ENCODE measurements at places on chromosomes 1 and 21.

DNA sequence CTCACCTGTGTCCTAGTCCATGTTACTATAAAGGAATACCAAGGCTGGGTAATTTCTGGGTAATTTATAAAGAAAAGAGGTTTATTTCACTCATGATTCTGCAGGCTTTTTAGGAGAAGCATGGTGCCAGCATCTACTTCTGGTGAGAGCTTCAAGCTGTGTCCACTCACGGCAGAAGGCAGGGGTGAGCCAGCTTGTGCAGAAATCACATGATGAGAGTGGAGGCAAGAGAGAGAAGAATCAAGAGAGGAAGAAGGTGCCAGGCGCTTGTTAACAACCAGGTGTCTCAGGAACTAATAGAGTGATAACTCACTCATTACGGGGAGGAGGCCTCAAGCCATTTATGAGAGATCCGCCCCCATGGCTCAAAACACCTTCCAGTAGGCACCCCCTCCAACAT is 67.5 kb upstream of the CD34 start:
- DNase-seq, result no peak

DNA sequence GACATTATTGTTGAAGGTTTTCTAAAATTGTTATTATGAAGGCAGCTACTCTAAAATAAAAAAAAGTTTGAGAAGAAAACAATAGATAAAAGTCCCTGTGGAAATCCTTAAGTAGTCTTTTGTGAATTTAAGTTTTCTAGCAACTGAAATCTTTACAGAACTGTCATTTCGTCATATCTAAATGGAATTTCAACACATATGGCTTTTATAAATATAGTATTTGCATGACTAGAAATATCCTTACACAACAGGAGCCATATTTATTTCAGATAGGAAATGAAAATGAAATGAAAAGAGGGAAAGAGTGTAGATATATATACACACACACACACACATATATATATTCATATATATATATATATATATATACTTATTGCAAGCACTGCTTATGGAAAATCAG is 204.7 kb upstream of the RGS18 start:
- no peak for DNase-seq

DNA sequence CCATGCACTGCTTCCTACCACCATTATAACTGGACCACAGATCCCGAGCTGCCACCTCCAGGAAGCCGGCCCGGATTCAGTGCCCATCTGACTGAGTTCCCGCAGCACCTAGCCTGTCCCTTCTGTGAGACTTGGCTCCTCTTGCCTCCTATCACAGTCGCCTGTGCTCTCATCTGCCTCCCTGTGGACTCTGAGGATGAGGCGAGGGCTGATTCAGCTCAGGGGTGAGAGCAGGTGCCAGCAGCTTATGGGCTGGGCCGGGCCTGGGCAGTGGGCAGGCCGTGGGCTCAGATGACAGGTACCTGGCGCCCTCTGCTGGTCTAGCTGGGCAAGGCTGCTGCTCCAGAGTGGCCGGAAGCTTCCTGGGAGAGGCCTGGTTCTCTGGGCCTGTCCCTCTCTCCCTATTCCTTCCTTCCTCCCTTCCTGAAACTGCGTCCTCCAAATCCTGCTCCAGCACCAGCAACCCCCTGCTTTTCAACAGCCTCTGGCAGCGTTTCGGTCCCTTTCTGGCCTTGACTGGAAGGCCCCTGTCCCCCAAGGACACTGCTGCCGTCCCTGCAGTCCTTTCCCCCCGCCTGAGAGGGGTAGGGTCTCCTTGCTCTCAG is 17.3 kb upstream of the PCSK9 start:
- peak; percentile 78 for DNase-seq

DNA sequence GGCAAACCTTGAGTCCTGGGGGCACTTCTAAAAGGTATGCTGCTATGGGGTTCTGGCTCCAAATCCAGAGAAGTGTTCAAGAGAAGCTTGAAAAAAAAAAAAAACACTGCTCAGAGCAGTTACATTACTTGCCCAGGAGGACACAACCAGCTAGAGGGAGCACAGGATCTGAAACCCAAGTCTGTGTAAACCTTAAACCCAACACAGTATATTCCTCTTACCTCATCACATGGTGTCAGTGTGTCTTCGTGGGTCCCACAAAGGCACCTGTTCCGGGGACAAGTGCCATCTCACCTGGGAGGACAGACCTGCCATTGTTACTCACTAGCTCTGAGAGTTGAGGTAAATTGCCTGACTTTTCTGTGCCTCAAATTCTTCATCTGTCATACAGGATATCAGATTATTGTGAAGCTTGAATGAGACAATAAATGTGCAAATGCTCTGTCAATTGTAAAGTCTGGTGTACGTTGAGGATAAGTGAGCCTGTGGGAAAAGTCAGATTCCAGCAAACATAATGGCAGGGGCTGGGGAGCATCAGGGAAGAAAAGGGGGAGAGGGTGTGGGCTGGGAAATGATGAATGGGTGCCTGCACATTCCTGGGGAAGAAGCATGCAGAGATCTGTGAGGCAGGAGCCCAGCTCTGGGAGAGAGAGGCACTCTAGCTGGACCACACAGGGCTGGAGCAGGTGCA is 170.4 kb upstream of the ZC3H12A start:
- DNase-seq, result no peak

- DNase-seq, result no peak
Observed at GRCh38 chr1:237681210-237681609, 209.5 kb downstream of the ZP4 start.

DNA sequence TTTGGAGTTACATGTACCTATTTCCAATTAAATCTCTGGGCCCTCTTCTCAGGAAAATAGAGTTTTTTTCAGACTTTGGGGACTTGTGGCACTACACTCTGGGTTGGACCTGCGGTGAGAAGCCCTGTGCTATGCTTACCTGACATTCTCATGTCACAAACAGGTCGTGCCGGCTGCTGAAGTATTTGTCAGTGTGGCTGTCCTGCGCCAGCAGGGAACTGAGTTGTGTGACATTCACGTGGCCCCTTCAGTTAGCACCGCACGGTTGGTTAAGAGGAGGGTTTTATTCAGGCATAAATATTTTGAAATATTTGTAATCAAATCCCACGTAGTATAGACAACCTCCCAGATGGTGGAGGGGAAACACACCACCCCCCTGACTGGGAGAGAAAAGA is 6.3 kb upstream of the COL6A2 start:
- no peak for DNase-seq

DNA sequence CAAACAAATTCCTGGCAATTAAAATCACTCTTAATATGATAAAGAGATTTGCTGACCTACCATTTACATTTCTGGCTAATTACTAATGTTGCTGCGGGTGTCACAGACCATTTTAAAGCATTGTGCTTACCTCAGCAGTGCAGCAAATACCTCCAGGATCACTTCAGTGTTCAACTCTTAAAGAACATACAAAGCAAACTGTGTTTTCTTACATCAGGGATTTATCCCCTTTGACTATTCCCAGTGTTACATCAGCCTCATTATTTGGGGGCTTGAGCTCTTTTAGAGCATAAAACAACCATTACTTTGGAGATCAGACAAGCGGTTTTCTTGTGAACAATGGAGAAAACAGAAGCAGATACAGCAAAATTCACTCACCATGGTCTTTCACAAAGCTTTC is 185.4 kb downstream of the LYPLAL1 start:
- DNase-seq, result no peak

DNA sequence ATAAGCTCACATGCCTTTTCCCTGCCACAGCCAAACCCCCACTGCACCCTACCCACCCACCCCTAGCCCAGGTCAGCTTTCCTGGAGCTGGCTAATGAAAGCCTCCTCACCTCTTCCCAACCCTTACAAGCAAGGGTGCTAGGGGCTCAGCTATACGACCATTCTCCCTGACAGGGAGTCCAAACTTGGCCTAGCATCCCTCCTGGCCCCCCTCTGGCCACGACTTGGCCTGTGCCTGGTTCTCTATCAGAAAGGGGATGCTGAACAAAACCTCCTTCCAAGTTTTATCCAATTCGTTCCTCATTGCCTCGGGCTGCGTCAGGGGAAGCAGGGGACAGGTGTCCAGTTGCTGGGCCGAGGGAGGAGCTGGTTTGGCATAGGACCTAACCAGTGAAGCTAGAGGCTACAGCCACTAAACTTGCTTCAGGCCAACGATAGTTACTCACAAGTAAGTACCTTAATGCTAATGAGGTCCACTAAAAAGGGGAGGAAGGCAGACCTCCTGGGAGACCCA is 8.6 kb downstream of the TMEM81 start:
- no peak for DNase-seq

DNA sequence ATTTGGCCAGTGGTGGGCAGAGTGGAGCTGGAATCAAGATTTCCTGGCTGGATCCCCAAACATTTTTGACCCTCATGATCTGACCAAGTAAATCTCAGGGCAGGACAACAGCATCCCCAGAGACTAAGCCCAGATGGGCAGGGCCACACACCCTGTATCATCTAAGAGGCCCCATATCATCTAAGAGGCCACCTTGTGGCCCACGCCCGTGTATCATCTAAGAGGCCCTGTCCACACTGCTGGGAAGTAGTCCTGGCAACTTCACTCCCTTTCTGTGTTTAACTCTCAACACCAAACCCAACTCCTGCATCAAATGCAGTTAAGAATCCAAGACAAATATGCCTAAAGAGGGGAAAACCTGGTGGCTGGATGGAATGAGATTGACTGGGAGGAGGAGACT is 81.6 kb upstream of the SSX2IP start:
- DNase-seq, result no peak

- DNase-seq, result no peak
Observed at GRCh38 chr1:191579019-191579418, 579.2 kb upstream of the RGS18 start.

DNA sequence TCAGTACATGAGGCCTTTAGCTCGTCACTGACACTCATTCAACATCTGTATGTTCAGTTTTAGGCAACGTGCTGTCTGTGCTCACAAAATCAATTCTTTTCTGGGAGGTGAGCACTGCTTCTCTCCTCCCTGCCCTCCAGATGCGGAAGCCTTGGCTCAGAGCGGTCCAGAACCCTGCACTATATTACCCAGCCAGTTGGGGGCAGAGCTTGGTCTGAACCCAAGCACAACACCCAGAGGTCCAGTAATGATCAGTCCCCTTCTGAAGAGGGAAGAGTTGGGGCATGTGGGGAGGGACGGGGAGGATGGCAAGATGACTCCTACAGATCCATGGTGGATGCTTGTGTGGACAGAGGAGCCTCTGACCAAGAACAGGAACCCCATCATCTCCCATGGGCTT is 5.6 kb upstream of the DSCAM start:
- no peak for DNase-seq

DNA sequence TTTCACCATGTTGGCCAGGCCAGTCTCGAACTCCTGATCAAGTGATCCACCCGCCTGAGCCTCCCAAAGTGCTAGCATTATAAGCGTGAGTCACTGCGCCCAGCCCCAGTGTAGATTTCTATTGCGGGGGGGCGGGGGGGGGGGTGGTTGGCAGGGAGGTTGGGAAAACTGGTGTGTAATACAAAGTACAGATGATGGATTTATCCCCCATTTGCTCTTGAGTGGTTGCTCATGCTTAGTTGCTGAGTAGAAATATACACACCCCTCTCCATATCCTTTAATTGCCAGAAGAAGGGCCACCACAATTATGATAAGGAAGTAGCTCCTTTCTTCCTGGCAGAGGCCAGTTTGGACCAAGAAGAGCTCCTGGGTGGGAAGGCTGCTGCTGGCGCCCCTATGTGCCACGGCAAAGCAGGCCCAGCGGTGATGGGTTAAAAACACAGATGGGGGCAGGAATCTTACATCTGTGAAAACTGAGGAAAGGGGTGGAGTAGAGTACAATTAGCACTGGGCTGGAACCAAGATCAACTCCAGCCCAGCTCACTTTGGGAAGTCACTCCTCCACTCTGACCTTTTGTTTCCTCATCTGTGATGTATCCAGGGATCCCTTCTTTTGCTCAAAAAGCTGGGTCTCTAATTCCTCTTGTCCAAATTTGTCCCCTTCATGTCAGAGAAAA is 55.2 kb downstream of the MRPL37 start:
- no peak for DNase-seq

GRCh38 chr21:37483776-37484175 is 117.2 kb downstream of the DYRK1A start:
- DNase-seq, result no peak

DNA sequence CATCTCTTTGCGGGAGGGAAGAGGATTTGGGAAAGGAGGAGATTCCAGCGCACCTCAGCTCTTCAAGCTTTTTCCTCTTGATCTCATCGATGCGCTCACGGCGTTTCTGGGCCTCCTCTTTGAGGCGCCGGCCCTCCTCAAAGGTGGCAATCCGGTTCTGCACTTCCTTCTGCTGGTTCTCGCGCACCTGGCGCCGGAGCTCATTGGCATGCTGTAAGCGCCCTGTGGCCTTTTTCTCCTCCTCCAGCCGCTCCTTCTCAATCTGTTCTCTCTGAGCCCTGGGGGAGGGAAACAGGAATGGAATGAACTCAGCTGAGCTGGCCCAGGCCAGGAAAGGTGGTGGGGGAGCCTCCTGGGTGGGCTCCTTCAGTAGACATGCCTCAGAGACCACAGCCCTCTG is 10.4 kb upstream of the VSIG8 start:
- no peak for DNase-seq

DNA sequence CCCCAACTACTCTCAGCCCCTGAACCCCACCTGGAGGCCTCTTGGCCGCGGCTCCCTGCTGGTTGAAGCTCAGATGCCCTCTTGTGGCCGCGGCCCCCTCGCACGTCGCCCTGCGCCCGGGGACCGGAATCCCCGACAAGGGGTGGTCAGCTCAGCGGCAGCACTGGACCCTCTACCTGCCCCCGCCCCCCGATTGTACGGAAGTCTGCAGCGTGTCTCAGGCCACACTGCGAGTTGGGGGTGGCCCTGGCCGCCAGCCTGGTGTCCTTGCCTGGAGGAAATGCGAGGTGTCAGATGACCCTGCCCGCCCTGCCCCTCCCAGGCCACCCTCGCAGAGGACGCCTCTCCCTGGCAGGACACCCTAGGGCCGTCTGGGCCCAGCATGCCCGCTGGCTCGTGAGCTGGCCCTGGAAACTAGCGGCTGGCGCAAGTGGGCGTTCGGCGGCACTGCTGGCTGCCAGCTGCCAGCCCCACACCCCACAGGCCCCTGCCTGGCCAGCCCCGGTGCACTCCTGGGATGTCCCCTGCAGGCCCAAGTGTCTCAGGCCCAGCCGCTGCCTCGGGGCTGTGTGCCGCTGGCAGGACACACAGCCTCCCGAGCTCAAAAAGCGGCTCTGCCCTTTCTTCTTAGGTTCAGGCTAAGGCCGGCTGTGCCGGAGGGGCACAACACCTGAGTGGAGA is 60.8 kb downstream of the EDN2 start:
- DNase-seq, result no peak
